H4 (cell line): ENCODE measurements at places on chromosomes 1 and 21. TPM values are rescaled to one million over a fixed set of nuclear protein-coding genes. Genes with fewer than 3 reads are reported as not detected.

GRCh38 chr1:198977909-198978308 is 339.1 kb downstream of the PTPRC start:
- DNase-seq = no peak

- no peak for DNase-seq
Observed at GRCh38 chr1:56229186-56229585, 350.2 kb downstream of the PLPP3 start.

- no peak for DNase-seq
Observed at GRCh38 chr1:54826226-54826816, 25.2 kb upstream of the TTC22 start.

HSD11B1 gene
- total RNA-seq = 0.08 TPM in 1 of 2 replicates, not detected in the other

DNA sequence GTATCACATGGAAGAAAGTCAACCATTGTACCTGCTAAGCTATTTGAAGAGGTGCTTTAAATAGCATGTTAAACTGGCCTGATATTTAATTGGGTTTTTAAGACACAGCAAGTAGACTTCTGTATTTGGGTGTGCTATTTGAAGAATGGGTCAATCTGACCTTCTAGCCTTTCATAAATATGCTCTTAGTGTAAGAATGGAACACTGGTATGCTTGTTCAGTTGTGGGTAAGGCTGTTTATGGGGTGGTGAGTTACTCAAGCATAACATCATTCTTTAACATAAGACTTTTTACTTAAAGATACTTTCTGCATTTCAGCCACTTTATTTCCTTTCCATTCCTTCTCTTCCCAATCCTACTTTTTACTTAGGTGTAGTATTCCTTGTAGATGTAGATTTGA is 21.4 kb downstream of the AHCYL1 start:
- no peak for DNase-seq
